Spleen (tissue), 13 donors: ENCODE measurements at places on chromosomes 5 and 9.

DNA sequence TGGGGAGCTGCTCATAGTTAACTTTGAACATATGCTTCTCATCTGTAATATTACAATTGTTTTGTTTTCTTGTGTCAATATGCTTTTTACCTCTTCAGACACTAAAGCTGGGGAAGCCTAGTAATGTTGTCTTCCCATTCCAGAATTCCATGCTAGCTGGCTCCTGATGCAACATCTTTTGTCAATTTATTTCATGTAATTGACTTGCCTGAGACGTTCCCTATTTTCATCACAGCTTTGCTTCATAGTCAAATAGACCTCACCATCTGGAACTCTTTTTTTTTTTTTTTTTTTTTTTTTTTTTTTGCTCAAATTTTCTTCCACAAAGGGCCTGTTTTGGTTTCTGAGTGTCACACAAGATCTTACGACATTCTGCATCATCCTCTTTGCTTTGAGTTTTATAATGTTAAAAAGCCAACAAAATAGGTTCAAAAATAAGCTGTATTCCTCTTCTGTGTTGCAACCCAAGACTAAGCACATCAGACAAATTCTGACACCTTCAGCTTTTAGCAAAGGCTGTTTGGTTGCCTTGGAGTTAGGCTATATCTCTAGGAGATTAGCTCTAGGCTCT is 235.2 kb downstream of the NR3C1 start:
- no peak for DNase-seq

DNA sequence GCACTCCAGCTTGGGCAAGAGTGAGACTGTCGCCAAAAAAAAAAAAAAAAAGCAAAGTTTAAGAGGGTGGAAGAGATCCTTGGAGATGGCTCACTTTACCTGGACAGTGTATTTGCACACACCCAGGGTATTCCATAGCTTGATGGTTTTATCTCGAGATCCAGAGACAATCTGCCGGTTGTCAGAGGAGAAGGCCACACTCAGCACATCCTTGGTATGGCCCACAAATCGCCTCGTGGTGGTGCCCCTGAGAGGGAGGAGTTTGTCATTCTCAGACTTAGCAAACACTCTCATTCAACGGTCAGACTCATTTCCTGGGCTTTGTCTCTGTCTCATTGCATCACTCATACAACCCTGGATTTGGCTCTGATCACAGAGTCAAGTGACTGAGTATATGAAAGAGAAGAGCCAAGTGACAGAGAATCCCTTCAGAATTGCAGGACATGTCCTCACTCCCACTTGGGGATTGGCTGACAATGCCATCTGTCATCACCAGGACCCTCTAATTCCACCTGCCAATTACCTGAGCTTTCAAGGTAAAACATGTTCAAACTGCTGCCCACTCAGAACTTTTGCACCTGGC is 2.2 kb downstream of the RACK1 start:
- DNase-seq = no peak

DNA sequence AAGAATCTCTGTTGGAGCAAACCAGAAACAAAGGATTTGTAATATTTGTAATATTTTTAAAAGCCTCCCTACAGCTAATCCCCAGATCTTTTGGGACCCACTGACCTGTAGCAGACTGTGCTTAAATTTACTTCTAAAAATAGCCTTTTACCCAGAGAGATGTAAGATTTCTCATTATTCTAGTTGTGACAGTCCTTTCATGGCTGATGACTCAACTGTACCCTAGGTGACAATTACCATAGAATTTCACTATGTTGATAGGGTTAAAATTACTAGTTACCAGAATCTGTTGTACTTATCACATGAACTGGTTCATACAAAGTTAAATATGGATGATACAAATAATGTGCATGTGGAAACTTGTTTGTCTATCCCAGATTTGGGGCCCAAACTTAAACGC is 543.9 kb upstream of the SEMA6A start:
- DNase-seq = no peak

- DNase-seq = no peak
These were observed 120.6 kb downstream of the TTLL11 start for GRCh38 chr9:121972501-121972981.

DNA sequence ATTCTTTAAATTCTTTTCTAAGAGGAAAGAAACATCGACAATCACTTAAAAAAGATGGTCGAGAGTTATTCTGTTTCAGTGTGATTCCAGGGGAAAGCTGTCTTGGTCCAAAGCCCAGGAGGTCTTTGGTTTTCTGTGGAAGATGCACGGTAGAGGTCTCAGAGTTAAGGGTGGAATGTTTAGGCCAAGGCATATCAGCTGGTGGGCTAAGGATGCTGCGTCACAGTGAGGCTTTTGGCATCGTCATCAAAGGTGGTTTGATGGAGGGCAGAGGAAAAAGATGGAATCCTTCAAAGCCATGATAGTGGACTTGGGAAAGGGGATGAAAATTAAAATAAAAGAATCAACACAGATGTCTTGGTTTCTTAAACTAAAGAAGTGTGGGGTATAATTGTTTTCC is 137.3 kb upstream of the ANKH start:
- DNase-seq = no peak

DNA sequence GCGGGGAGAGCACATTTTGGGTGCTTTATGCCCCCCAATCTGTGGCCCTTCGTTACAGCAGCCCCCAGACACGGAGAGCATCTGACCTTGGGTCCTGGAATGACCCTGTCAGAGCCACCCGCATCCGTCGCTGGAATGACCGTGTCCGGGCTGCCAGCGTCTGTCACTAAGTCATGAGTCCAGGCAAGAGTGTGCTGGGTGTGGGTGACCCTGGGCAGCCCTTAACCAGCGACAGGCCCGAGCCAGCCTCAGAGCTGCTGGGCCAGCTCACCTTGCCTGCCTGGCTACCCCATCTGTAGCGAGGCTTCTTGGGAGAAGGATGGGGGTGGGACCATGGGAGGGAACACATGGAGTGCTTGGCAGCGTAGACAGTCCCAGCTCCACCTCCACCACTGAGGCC is 46.8 kb upstream of the NOTCH1 start:
- no peak for DNase-seq

DNA sequence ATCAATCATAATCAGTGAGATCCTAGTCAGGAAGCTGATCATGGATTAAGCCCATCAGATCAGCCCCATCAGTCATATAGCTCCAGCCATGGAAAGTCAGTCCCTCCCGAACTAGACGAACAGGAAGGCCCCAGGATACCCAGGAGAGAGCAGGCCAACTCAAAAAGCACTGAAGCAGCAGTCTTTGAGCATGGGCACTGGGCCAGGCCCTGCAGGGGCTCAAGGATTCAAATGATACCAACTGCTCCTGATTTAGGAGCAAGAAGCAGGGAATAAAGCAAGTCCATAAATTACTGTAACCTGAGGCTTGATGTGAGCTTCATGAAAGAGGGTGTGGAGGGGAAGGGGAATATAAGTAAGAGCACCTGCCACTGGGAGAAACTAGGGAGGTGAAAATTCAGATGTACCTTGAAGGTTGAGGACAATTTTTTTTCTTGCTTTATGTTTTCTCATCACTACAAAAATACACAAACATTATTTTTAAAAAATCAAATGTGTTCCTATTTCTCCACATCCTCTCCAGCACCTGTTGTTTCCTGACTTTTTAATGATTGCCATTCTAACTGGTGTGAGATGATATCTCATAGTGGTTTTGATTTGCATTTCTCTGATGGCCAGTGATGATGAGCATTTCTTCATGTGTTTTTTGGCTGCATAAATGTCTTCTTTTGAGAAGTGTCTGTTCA is 115.2 kb downstream of the SIL1 start:
- DNase-seq = no peak
